ENCODE measurements at places on chromosomes 6 and 20. TPM values are rescaled to one million over a fixed set of nuclear protein-coding genes. Genes with fewer than 3 reads are reported as not detected.

The SYCP2 gene
- 2.1 TPM for total RNA-seq

DNA sequence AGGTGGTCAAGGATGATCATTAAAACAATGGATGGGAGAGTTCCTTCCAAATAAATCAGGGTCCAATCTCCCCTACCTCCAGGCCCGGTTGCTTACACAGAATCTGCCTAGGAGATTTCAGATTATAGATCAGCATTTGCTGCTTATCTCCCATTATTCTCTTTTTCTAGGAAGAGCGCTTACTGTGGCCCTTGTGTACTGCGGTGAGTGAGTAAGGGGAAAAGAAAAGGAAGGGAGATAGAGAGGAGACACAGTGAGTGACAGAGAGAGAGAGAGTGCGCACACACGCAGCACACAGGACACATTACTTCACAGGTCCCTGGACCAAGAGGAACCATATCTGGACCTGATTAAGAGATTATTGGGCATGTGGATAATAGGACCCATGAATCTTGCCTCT is 6.2 kb downstream of the LATS1 start:
- DNase-seq, result no peak

GRCh38 chr6:123332070-123332469 is 304.7 kb downstream of the TRDN start:
- DNase-seq, result no peak

- no peak for DNase-seq
These were observed 309.3 kb downstream of the PRL start for GRCh38 chr6:21987501-21987957.

DNA sequence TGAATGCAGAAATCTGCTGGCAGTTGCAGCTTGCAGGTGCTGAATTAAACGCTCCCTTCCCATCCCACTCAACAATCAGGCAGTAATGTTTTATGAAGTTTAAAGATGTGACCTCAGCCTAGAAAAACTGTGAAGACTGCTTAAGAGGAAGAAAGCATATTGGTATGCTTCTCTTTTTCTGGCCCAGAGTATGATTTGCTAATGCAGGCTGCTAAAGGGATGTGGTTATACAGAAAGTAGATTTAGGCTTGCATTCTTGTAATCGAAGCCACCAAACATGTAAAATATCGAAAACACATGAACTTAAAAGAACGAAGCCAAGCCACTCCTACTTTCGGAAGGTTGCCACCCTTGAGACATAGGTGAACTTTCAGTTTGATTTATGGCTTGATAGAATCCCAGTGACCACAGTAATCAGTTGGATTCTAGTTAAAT is 40.7 kb downstream of the MAP3K5 start:
- no peak for DNase-seq

The BANF2 gene
- not detected for total RNA-seq

The DHX35 gene
- 10.3 TPM for total RNA-seq

GRCh38 chr6:118667988-118668387 is 16.6 kb upstream of the CEP85L start:
- no peak for DNase-seq

- no peak for DNase-seq
These were observed at the start of gene NKAIN2 for GRCh38 chr6:123803504-123804013. TSS of gene NKAIN2 (plus strand) at chr6:123803865.

The HSPA12B gene
- not detected for total RNA-seq

GRCh38 chr6:14889611-14890593 is 356.0 kb upstream of the JARID2 start:
- DNase-seq, result no peak

The C6orf15 gene
- not detected for total RNA-seq

The GSTA4 gene
- 46.4 TPM for total RNA-seq

The C4A gene
- total RNA-seq, result 13.5 TPM

DNA sequence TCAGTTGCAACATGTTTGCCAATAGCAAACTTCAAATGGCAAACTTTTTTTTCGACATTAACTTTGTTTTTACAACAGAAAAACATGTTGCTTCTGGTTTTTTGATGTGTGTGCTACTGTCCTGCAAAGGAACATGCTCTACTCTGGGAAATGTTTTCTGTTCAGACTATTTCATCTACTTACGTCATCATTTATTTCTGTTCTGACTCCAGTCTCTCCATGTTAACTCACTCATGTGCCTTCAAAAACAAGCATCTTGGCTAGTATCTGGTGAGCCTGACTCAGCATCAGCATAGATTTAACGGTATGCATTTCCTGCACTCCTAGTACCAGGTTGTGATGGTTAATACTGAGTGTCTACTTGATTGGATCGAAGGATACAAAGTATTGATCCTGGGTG is 36.1 kb upstream of the MAP7 start:
- DNase-seq, result no peak

GRCh38 chr6:122392564-122393350 is 6.7 kb upstream of the HSF2 start:
- DNase-seq, result no peak

GRCh38 chr20:20979934-20980333 is 126.2 kb downstream of the LINC00237 start:
- no peak for DNase-seq

The B3GAT2 gene
- not detected for total RNA-seq

- no peak for DNase-seq
These were observed 62.4 kb upstream of the STXBP5 start for GRCh38 chr6:147141711-147142308.
